Tibial nerve (tissue), 4 donors: ENCODE measurements at places on chromosomes 2 and 18. TPM values are rescaled to one million over a fixed set of nuclear protein-coding genes. Genes with fewer than 3 reads are reported as not detected.

DNA sequence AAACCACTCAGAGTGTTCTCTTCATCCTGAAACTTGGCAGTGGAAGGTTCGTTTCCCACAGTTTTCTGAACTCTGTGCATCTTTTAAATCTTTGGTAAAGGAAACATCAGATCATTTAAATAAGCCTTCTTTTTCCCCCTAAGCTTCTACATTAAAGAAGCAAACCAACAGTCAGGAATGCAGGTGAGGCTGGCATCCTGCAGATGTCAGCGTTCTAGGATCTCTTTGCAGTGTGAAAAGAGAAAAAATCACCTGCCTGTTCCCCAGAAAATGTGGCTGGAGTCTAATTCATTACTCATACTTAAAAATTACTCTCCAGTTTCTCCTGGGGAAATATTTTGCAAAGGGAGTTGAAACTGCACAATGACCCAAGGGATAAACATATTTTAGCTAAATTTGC, 64.5 kb upstream of the ZCCHC2 start:
- DNase-seq, result no peak

- DNase-seq, result no peak
Measured at GRCh38 chr2:2614452-2614851, 283.4 kb upstream of the MYT1L start.

- no peak for DNase-seq
Measured at GRCh38 chr2:65527451-65528240, 95.2 kb upstream of the SPRED2 start.

DNA sequence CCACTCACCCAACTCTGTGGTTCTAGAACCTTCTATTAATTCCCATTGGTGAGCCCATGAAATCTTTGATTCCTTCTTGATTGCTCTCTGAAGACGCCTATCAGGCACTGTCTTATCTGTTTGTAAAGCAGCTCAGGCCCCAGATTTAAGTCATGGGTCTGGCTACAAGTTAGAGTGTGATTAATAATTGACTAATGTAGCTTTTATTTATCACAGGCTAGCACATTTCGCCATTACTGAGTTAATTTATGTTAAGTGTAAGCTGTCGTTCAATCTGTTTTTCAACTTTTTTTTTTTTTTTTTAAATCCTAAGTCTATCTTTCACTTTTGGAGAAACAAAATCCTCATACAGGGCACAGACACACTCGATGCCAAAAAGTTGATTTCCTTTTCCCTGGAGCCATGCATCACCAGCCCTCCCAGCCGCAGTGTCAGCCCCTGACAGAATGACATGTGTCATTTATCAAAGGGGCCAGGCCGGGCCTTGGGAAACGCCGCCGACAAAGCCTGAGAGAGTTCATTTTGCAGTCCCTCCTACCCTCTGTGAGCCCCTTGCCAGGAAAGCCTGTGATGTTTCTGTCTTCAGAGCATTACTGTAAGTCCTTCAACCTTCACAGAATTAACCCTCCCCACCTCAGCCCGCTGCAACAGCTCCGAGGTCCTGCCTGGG, 15.8 kb downstream of the TSHZ1 start:
- DNase-seq, result no peak

DNA sequence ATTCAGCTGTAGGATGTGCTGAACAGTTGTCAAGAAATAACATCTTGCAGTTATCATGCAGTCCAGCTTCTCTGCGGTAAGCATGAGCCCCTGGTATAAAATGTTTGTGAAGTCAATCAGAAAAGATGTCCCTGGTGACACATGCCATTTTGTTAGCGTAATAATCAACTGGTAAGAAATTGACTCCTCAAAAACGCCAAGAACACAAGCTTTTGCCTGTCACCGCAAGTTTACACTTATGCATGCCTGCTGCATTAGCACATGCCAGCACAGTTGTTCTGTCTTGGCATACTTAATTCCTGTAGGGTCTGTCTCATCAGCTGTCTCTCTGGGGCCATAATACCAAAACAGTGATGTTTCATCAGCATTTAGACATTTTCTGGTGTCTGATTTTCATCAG, 524.8 kb upstream of the DSEL start:
- no peak for DNase-seq

SPATA3 gene
- total RNA-seq, result not detected

LOXHD1 gene
- total RNA-seq, result 0.21 TPM

DSC3 gene
- 11.4 TPM for total RNA-seq
